LoVo (cell line): ENCODE measurements at places on chromosomes 7 and 10.

GRCh38 chr7:2785071-2785500, 59.0 kb downstream of the GNA12 start:
- DNase-seq = no peak

DNA sequence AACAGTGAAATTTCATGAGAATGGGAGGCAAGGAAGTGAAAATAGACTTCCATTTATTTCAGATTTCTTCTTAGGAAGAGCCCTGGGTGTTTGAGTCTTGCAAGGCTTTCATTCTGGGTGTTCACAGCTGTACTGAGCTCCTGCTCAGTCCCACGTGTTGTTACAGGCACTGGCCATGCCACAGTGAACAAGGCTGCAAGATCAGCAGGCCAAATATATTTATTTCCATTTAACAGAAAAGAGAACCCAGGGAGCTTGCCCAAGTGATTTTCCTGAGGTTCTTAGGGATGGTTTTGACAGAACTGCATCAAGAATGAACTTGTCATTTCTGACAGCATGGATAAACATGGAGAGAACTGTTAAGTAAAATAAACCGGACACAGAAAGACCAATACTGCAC, 54.5 kb upstream of the CD36 start:
- no peak for DNase-seq

- no peak for DNase-seq
Observed at GRCh38 chr7:115496006-115496405, 534.6 kb downstream of the TFEC start.

DNA sequence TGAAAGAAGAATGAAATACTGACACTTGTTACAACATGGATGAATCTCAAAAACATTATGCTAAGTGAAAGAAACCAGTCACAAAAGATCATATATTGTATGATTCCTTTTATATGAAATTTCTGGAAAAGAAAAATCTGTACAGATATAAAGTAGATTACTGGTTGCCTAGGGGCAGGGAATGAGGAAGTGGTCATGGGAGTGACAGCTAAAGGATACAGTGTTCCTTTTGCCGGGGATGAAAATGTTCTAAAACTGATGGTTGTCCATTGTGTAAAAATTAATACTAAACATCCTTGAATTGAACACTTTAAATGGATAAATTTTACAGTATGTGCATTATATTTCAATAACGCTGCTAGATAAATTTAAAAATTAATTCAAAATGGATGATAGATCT, 25.1 kb downstream of the ALOX5 start:
- no peak for DNase-seq

DNA sequence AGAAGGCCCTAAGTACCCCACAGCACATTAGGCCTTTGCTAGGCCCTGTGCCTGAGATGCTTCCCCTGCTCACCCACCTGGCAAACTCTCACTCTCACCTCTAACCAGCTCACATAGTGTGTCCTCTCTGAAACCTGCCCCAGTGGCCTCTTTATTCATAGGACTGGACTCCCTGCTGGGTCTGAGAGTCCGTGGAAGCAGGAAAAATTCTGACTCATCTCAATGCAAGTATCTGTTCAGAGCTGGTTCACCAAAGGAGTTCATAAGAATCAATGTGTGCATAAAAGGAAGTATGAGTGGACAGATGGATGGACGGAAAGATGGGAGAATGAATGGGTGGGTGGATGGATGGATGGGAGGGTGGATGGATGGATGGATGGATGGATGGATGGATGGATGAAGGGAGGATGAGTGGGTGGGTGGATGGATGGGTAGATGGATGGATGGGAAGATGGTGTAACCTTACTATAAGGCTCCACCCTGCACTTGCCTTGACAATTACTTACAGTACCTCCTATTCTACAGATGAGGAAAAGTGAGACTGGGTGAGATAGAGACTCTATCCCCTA, 111.2 kb upstream of the ZMIZ1 start:
- no peak for DNase-seq

GRCh38 chr10:49322371-49323170, 23.6 kb downstream of the C10orf71 start:
- no peak for DNase-seq
